ENCODE measurements at places on chromosomes 6 and 20.
A peak's percentile ranks its signal among the peaks of the same experiment; 100 is the strongest.

- DNase-seq: no peak
Measured at GRCh38 chr6:4814212-4814611, 38.0 kb downstream of the CDYL start.

- peak; percentile 95 for DNase-seq
Measured at GRCh38 chr20:50366270-50367103, 143.7 kb upstream of the PTPN1 start.

- DNase-seq: no peak
Measured at GRCh38 chr6:8556370-8557013, 121.1 kb upstream of the SLC35B3 start.

GRCh38 chr6:23524548-23524947, 601.5 kb upstream of the NRSN1 start:
- DNase-seq: no peak

- DNase-seq: no peak
Measured at GRCh38 chr20:16940701-16941100, 192.5 kb downstream of the OTOR start.

DNA sequence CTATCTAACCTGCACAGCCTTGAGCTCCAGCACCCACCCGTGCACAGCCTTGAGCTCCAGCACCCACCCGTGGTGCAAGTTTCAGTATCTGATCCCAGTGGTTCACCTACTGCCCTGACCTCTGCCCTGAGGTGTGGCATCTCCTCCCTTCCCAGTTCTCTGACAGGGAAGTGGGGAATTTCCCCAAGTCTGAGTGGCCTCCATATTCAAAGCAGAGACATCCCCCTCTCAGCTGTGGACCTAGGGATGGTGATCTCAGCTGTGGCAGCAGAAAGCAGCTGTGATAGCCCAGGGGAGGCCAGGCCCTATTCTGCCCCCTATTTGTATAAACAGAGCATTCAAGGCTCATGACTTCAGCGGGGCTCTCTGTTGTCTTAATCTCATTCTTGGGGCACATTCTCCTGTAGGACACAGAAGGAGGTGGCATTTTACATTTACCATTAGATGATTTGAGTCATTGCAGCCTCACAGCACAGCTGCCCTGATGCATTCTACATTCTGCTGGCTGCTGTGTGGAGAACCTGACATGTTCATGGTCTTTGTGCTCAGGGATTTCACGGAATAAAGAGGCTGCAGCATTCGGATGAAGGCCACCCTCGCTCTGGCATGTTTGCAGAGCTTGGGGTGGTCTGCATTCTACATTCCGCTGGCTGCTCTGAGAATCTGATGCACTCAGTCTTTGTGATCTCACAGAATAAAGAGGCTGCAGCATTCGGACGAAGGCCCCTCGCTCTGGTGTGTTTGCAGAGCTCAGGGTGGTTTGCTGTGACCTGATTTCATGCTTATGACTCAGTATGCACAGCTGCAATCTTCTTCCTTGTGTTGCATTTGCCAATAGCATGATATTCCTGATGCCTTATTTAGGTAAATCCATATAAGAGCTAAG, 16.9 kb downstream of the GPR31 start:
- DNase-seq: no peak

GRCh38 chr20:14489544-14489943, 152.1 kb upstream of the FLRT3 start:
- peak; percentile 7 for DNase-seq
